Stimulated activated CD4-positive, alpha-beta T cell treated with anti-CD3 and anti-CD28 coated beads, TNF-alpha, amount 100 ng/mL, for 1 hour (primary cell): ENCODE measurements at places on chromosomes 7 and 10.

GRCh38 chr10:104339469-104340110 is 1.3 kb upstream of the ITPRIP start:
- no peak for DNase-seq

GRCh38 chr7:116087984-116088383 is 57.4 kb upstream of the TFEC start:
- no peak for DNase-seq

DNA sequence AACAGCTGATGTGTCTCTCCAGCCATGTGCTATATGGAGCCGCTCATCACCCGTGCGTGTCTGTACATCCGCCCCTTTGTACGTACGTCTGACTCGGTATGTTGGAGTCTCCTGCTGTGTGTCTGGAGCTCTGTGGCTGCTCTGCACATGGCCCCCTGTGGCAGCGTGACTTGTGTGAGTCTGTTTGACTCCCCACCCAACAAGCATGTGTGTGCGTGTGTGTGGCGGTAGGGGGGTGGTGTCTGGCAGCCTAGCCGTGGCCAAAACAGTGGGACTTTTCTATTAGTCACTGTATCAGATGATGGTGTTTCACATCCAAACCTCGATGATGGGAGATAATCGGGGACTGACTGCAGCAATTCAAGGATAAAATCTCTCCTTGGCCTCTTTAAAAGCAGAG is 94.1 kb downstream of the COL13A1 start:
- DNase-seq, result no peak

GRCh38 chr7:7491044-7491443 is 44.6 kb downstream of the COL28A1 start:
- DNase-seq, result no peak

GRCh38 chr10:79190740-79191261 is 122.0 kb downstream of the ZMIZ1 start:
- DNase-seq, result no peak

DNA sequence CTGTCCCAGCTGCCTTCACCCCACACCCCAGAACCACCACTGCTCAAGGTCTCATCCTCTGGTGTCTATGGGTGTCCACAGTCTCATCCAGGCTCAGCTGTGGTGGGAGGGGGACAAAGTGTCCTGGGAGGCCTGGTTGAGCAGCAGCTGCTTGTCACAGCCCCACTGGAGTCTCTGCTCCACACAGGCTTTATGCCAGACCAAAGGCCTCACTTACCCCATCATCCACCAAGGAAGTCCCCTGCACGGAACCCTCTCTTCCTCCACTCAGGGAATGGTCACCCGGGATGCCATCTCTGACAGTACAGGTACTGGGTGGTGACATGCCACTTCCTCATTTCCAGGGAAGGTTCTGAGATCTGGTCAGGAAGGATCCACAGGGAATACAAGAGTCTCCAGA is 925.4 kb upstream of the ZNF722 start:
- no peak for DNase-seq

GRCh38 chr7:137017221-137017620 is 148.8 kb downstream of the CHRM2 start:
- no peak for DNase-seq

DNA sequence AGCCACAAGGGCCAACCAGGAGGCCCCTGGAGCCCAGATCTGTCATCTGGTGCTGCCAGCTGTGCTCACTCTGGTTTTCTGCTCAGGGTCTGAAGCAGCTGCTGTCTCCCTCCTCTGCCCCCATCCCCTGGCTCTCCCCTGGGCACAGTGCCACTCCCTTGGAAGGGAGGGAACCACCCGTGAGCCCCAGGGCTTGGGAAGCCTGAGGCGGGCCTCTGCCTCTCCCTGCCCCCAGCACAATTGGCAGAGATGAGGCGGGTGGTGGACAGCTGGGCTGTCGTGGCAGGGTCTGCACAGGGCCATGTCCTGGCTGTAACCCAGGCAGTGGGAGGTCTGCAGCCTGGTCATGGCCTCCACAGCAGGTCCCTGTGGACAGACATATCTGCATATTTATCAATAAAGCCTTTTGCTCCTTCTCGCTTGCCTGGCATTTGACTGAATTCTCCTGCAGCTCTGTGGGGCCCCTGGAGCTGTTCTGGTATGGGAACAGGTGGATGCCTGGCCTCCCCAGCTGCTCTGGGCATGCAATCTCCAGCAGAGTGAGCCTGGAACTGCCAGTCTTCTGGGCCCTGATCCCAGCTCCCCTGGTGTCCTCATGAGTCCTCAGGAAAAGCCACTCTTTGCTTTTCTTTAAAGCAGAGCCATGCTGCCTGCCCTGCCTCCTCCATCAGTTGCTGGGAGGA is 1.6 kb upstream of the ANKRD2 start:
- no peak for DNase-seq

- DNase-seq, result no peak
Measured at GRCh38 chr10:98486421-98486820, 39.7 kb upstream of the HPS1 start.

DNA sequence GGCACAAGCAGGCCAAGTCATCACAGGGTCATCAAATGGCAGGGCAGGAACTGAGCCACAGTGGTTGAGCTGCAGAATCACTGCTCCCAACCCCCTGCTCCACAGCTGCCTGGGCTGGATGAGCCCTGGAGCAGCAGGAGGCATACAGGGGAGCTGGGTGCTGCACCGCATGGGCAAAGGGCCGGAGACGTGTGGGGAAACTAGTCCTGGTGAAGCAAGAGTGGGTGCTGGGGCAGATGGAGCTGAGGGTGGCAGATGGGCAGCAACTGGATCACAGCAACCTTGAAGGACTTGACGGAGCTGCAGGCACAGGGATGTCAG is 16.0 kb upstream of the VOPP1 start:
- no peak for DNase-seq

DNA sequence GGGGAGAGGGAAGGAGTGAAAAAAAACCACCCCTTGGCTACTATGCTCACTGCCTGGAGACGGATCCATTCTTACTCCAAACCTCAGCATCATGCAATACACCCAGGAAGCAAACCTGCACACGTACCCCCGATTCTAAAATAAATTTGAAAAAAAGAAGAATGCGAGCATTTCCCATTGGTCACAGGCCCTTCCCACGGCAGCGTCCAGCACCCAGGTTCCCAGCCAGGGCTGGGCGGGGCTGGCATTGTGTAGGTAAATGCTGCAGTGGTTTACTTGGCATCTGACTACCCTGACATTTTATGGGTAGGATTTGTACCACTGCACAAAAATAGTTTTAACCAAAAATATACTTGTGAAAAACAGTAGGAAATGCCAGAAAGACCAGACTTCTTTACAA is 418.9 kb downstream of the DNAJB6 start:
- DNase-seq, result no peak

DNA sequence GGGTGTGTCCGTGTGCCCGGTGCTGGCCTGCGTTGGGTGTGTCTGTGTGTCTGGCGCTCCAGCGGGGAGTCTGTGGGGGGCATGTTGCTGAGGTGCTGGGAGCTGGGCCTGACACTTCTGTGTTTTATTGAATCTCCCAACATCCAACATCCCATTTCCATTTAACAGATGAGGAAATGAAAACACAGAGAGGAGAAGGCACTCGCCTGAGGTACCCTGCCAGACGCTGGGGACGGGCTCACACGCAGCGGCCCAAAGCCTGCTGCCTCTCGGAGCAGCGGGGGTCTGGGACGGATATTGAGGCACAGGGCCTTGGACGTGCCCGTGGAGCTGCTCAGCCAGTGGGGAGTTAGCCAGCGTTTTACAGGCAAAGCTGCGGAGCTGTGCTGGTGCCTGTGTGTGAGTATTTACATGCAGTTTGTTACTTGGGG is 133.9 kb downstream of the DNAJB6 start:
- DNase-seq, result no peak

GRCh38 chr7:94127026-94127425 is 122.9 kb upstream of the BET1 start:
- DNase-seq, result no peak

DNA sequence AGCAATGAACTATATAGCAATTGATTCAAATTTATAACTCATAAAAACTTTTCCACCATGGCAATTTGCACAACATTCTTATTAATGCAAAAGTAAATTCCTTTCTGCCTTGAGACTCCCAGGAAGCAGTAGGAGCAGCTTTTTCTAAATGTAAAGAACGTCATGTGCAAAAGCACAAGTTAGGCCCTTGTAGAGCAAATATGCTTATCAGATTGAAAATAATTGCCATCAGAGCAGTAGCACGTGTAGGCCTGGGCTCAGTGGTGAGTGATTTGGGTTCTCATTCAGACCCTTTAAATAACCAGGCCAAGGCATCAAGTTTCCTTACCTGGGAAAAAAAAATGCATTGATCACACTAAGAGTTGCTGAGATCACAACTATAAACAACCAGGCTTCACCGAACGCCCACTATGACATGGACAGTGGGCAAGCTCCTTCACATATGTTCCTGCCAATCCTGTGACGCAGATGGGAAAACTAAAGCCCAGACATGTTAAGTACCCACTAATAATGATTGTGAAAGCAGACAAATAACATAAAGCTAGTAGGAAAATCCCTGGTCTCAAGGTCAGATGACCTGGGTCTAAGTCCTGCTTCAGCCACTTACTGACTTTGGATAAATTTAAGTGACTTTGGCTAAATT is 22.1 kb upstream of the SAR1A start:
- DNase-seq, result no peak

DNA sequence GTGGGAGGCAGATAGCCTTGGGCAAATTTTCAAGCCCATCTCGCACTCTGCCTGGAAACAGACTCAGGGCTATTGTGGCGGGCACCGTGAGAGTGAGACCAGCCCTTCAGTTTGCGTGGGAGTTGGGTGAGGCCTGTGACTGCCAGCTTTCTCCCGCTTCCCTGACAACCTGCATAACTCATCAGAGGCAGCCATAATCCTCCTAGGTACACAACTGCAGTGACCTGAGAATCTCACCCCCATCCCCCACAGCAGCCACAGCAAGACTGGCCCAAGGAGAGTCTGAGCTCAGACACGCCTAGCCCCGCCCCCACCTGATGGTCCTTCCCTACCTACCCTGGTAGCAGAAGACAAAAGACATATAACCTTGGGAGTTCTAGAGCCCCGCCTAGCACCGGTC is 275.4 kb downstream of the GRID1 start:
- no peak for DNase-seq

DNA sequence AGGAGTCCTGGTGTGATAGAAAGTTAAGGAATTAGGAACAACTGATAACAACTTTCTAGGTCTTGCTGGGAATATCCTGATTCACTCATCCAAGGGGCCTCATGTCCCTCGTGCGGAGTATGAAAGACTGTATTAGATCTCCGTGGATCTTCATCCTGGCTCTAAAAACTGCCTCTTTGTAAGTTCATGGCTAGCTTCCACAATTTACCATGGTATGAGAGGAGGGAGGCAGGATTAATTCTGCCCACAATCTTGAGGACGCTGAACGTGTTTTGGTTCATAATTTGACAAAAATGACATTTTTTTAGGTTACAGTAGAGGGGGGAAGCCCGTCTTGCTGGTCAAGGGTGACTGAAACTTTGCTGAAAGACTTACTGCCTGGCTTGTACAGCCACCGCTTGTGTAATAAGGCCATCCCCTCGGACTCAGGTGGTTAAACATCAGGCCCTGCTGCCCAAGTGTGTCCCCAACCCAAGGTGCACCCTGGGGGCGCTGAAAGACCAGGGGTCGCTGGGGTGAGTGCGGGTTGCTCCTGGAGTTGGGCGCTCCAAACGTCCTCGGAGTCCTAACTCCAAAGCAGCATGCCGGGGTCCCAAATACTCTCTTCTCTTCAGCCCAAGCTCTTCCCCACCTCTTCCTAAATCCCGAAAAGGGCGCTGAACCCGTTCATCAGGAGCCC is 733 bp downstream of the HIBADH start:
- no peak for DNase-seq

DNA sequence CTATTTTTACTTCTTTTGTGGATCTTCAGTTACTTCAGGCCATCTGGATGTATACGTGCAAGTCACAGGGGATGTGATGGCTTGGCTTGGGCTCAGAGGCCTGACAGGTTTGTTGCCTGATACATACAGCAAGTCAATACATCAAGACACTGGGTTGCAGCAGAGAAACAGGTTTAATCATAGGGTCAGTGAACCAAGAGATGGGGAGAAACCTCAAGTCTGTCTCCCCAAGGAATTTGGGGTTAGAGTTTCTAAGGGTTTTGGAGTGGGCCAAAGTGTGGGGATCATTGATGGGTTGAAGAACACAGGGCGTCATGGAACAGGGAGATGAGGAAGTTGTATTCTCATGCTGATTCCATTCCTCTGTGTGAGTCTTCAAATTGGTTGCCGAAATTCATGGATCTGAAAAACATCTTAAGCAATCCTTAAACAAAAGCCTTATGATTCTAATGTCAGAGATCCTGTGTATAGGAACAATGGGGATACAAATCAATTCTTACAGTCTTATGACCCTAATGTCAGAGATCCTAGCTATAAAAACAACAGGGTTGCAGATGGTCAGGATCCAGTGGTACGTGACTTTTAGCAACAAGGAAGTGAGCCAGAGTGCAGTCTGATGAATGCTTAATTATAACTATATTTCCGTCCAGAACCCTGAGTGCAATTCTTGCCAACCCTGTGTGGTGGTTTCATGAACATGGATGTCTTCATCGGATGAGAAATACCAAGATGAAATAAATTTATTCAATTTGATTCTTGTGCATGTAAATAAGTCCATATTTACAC is 18.9 kb downstream of the OTUD1 start:
- DNase-seq, result no peak

DNA sequence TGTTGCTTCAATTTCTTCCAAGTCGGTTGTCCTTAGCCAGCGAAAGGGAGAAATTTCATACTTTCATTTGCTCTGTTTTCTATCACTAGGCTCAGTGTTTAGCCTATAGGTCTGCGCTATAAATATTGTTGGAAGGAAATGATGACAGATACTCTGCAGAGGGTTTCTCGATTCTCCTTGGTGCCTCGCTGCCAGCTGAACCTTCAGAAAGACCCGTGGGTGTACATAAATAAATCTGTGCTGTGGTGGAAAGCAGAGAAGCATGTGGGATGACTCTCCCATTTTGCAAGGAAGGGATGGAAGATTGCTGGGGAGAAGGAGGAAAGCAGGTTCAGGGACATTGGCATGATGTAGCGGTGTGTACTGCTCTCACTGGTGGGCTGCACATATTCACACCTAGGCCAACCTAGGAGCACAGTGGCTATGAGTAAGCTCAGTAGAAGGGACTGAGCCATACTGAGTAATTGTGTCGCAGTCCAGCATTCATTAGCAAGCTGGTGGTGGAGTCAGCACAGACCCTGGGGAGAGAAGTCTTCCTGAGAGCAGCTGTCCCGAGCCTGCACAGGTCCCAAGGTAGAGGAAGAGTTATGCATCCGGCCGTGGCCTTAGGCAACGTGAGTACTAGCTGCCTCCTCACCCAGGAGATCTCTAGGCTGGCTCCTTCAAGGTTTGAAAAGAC is 50.5 kb downstream of the PNLIPRP3 start:
- no peak for DNase-seq

- DNase-seq, result no peak
Measured at GRCh38 chr10:62540389-62540788, 166.2 kb downstream of the ZNF365 start.

- no peak for DNase-seq
Measured at GRCh38 chr10:76375761-76376160, 944.3 kb downstream of the LRMDA start.

GRCh38 chr7:105480931-105481330 is 41.1 kb downstream of the PUS7 start:
- DNase-seq, result no peak
